ENCODE measurements at places on chromosomes 6 and 20. TPM values are rescaled to one million over a fixed set of nuclear protein-coding genes. Genes with fewer than 3 reads are reported as not detected.

The BPIFB1 gene
- not detected for total RNA-seq

The PNPLA1 gene
- not detected for total RNA-seq

DNA sequence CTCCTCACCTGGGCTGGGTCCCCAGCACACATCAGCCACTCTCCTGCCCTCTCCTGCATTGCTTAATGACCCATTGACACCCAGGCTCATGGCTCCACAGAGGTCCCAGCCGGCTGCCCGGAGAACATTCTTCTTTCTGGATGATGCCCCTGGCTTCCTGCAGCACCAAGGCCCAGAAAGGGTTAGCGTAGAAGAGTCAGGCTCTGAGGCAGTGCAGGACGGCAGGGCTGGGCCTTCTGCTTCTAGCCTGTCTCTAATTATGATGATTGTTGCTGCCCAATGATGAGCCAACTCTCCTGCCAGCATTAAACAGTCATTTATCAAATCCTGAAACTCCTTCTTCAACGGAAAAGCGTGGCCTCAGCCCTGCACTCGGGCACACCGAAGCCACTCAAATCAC, 66.4 kb downstream of the ZNF217 start:
- DNase-seq: no peak

DNA sequence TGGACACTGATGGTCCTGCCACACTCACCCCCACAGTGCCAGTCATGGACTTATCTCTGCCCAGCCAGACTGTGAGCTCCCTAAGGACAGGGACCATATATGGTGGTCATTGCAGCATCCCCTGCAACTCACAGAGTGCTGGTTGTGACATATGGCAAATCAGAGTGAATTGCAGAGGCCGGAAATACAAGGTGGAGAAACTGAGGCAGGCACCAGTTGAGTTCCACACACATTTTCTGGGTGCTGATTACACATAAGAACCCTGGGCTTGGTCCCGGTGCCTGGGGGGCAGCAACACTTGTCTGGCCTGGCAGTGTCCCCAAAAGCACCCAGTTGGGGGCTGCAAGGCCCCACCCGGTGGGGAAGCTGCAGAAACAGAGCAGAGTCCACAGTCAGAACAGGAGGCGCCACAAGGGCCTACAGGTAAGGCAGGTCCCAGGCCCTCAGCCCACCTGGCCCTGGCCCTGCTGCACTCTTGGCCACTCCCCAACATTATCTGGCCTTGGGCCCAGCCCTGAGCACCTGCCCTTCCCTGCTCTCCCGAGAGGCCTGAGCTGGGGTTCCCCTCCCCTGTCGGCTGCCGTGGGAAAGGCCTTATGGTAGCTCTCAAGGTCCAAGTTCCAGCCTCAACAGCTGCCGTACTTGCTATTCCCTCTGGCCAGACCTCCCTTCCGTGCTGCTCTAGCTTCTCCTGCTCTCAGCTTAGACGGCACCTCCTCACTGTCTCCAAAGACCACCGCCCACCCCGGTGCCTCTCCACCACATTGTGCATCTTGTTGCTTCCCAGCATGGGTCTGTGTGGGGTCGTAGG, 140.8 kb upstream of the PTPN1 start:
- DNase-seq: no peak

DNA sequence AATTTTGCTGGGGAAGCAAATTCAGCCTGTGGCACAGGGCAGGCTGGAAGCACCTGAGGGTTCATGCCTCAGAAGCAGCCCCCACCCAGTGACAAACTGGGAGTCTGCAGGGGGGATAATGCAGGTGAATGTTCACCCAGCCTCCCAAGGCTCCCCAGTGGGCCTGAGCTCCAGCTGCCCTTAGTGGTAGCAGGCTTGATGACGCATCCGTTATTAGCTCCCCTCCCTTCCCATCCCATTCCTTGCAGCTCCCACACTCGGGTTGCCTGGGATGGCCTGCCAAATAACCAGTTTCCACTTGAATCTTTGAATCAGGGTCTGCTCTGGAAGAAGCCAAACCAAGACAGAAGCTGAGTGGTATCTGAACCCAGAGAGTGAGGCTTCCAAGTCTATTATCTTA, 15.8 kb downstream of the KCNK15 start:
- no peak for DNase-seq

DNA sequence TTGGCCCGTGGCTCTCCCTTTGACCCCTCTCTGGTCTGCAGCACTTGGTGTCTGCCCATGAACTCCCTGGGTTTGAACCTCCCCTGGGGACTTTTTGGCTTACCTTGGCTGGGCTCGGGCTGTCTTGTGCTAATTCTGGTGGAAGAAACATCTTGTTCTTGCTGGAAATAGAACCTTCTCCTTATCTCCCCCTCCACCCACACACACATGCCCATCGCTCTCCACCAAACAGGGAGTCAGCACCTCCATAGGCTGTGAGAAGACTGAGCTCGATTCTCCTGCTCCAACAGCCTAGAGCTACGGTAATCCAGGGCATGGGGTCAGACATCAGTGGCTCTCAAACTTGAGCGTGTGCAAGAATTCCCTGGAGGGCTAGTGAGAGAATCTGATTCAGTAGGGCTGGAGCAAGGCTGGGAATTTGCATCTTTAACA, 114.4 kb upstream of the SLC22A23 start:
- no peak for DNase-seq

All from breast epithelium (tissue), 4 donors.